ENCODE measurements at places on chromosomes 7 and 10.

GRCh38 chr10:127449490-127449889 lies 99.6 kb upstream of the NPS start:
- no peak for DNase-seq

- DNase-seq, result no peak
Measured at GRCh38 chr7:19489162-19489820, 219.5 kb downstream of the POLR1F start.

DNA sequence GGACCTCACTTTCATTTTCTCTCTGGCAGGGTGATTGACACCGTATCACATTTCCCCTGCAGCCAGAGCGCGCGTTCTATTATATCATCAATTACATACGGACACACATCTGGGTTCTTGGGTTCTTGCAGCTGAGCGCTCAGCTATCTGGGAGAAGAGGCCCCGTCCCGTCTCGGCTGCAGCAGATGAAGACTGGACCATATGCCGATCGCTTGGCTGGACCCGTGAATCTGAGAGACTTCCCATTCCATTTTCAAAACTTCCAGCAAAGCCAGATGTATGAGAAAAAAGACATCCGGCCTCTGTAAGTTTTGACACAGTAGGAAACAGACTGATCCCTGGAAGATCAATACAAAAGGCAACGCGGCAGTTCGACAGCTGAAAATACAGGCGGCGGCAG lies 99.8 kb downstream of the JCAD start:
- no peak for DNase-seq

DNA sequence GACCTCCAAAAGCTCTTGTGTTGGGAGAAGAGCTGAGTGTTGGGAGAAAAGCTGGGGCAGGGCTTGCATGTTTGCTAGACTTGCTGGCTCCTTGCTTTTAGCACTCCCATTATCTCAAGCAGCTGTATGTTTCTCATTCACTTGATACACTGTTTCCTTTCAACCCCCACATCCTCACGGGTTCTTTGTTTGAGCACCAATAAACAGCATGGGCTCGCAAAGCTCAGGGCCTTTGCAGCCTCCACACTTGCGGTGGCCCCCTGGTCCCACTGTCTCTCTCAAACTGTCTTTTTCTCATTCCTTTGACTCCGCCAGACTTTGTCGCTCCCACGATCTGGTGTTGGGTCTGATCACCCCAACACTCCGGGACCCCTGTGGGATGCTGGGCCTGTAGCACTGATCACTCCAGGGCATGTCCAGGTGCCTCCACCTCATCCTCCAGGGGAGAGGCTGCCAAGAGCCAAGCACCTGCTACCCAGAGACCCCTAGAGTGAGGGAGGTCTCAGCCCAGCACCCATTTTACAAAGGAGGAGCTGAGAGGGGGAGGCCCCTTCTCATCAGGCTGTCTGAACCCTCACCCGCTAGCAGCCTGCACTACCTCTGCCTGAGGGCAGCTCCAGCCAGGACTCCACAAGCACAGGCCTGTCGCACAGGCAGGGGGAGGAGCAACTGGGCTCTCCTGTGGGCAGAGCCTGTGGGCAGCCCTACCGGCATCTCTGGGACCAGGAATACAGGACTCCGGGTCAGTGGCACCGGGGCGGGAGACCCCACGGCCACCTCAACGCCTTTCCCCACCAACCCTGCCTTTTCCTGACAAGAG lies 49.1 kb upstream of the MSMB start:
- peak; percentile 67 for DNase-seq

GRCh38 chr7:92904244-92905131 lies 68.1 kb upstream of the CDK6 start:
- DNase-seq, result peak; percentile 85

GRCh38 chr7:28608237-28608656 lies 195.9 kb downstream of the CREB5 start:
- no peak for DNase-seq

DNA sequence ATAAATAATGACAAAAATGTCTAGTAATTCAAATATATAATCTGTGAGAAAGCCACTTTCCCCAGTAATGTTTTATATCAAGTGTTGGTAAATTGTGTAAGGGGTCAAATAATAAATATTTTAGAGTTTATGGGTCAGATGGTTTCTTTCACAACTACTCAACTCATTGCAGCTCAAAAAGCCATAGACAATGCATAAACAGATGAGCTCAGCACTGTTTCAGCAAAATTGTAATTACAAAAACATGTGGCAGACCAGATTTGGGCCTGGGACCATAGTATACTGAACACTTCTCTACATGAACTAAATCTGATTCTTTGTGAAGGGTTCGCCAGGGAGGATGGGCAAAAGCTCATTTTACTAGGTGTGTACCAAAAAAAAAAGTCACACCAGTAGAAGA lies 460.8 kb downstream of the NRG3 start:
- DNase-seq, result no peak

DNA sequence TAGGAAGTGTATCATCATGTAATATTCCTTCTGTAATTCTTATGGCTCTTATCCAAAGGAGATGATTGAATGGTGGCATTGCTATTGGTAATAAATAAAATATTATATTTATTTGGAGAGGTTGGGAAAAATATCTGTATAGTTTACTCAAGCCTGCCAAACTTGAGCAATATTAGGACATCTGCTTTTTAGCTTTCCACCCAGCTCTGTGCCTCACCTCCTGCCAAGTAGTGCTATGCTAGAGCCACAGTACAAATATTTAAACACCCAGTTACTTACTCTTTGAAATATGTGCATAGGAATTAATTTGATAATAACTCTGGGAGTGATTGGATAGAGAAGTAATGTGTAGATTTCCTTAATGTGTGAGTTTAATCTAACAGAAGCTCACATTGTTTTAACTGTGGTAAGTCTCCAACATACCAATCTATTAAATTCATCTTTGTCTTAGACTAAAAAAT lies 129.2 kb downstream of the BBS9 start:
- no peak for DNase-seq

GRCh38 chr10:7340179-7340874 lies 70.5 kb downstream of the SFMBT2 start:
- DNase-seq, result no peak

- DNase-seq, result no peak
Measured at GRCh38 chr10:22461891-22462290, 116.6 kb downstream of the SPAG6 start.

GRCh38 chr10:92363498-92363897 lies 72.5 kb downstream of the MARCHF5 start:
- DNase-seq, result no peak

DNA sequence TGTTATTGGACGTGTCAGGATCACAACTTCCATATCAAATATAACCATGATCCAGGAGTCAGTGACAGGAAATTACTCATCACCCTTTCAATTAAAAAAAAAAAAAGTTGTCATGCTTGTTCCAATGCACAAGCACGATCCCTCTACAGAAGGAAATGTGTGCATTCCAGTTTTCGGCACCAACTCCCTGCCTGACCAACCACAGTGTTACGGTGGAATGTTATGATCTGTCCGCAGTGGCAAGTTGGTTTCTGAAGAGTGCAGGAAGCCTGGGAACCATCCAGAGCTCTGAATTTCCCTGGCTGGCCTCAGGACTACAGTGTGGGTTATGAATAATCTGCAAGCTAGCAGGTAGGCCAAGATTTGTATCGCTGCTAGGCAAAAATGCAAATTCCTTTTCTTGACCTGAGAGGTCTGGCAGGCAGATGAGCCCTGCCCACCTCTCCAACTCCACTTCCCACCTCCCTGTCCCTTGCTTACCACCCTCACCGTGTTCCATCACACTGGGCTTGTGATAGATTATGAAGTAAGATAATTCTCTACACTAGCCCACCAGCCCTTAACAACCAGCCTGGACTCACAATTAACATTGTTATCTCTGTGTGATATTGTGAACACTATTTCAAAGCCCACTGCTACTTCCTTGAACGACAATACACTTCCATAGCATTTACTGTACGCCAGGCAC lies 20.4 kb downstream of the FRMPD2 start:
- no peak for DNase-seq

DNA sequence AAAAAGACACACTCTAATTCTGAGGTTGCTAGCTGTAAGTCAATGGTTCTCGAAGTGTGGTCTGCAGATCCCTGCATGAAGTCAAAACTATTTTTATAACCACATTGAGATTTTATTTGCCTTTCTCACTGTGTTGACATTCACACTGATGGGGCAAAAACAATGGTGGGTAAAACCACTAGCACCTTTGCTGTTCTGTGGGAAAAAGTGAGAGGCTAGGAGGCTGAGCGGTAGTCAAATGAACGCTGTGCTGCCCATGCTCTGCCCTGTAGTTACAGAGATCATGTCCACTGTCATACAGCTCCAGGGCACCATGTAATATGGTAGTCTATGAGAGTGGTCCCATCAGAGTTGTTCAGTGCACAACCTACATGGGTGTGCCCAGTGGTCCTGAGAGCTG lies 21.6 kb upstream of the PDCD4 start:
- DNase-seq, result no peak

DNA sequence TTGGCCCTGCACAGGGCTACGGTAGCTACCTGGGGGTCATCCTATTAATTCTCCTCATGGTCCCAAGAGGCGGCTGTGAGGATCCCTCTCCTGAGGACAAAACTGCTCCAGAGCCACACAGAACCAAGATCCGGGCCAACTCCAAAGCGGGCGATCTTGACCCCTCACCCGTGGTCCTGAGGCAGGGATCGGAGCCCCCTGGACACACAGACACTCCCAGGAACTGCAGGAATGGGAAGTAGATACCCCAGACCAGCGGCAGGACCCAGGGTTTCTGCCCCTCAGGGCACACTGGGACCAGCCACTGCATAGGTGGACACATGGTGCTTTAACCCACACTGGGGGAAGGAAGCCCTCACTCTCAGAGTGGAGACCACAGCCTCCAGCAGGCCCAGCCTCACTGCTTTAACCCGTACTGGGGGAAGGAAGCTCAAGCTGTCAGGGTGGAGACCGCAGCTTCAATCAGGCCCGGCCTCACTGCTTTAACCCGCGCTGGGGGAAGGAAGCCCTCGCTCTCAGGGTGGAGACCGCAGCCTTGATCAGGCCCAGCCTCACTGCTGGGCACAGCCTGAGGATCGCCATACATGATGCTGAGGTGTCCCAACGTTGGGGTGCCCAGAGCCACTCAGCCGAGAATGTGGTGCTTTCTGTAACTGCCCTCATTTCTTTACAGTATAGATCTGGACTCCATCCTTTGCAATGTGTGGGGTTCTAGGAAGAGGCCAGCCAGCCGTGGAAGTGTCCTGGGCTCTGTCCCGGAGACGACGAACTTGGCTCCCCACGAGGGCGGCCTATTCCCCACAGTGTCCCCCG lies 60.1 kb downstream of the DIP2C start:
- DNase-seq, result no peak

GRCh38 chr7:6650521-6651011 lies 13.4 kb downstream of the ZNF316 start:
- no peak for DNase-seq

DNA sequence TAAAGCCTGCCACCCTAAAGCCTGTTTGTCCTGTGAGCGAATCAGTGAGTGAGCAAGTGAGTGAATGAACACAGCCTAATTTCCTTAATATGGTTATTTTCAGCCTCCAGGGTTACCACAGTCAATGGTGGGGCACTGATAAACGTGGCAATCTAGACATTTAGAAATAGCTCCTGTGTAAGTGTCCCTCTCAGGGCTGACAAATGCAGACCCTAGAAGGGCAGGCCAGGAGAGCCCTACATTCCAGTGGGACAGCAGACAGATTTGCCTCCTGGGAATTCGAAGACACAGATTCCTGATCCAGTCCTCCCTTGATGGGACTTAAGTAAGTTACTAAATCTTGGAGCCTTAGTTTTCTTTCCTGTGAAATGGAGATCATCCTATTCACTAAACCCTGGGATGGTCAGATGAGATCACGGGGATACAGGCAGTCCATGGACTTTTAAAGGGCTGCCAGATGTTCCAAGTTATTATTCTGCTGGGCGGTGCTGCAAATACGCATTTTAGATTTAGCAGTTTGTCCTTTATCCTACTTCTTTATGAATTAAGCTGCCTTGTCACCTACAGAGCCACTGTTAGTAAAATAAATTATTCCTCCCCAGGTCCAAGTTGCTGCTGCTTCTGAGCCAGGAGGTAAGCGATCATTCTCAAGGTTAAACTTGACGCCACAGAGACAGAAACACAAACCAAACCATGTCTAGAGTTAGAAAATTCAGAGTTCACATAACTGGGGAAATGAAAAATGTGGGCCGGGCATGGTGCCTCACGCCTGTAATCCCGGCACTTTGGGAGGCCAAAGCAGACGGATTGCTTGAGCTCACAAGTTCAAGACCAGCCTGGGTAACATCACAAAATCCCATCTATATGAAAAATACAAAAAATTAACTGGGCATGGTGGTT lies 54.8 kb upstream of the TM9SF3 start:
- DNase-seq, result no peak

GRCh38 chr7:139095194-139095659 lies 14.3 kb downstream of the ZC3HAV1 start:
- peak; percentile 80 for DNase-seq

DNA sequence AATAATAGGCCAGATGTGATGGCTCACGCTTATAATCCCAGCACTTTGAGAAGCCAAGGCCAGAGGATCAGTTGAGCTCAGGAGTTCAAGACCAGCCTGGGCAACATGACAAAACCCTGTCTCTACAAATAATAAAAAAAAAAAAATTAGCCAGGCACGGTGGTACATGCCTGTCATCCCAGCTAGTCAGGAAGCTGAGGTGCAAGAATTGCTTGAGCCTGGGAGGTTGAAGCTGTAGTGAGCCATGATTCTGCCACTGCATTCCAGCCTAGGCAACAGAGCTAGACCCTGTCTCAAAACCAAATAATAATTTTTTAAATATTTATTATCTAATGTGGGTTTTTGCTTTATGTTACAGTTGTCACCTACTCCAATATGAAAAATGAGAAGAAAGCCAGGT lies 178.9 kb downstream of the ADK start:
- no peak for DNase-seq

DNA sequence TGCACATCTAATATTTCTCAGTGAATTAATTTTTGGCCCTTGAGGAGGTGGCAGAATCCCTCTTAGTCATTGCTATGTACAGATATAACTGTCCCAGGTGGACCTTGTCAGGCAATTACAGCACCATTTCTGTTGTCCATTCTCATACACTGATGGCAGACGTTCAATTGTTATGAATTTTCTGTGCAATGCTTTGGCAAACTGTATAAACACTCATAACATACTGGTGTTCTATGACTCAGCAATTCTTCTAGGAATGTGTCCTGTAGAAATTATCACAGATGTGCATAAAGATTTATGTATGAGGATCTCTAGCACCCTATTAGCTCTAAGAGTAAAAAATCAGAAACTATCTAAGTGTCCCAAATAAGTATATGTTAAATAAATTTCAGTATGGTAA lies 80.8 kb downstream of the DNAJB9 start:
- no peak for DNase-seq

Data from activated CD8-positive, alpha-beta memory T cell treated with anti-CD3 and anti-CD28 coated beads, Interleukin-2, amount 50 U/mL, for 48 hours (primary cell).